ENCODE measurements at places on chromosomes 4 and X.

GRCh38 chr4:145784036-145784435 lies 104.1 kb downstream of the C4orf51 start:
- no peak for DNase-seq

GRCh38 chr4:33998291-33998690 lies 2246.0 kb downstream of the ARAP2 start:
- no peak for DNase-seq

DNA sequence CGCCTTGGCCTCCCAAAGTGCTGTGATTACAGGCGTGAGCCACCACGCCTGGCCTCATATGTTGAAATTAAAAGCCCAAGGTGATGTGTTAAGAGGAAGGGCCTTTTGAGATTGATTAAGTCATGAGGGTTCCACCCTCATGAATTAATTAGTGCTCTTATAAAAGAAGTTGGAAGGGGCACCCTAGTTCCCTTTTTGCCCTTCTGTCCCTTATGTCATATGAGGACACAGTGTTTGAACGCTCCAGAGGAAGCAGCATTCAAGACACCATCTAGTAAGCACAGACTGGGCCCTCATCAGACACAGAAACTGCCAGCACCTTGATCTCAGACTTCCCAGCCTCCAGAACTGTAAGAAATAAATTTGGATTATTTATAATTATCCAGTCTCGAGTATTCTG lies 5.1 kb upstream of the APLN start:
- no peak for DNase-seq

- no peak for DNase-seq
Measured at GRCh38 chrX:133307637-133308498, 89.7 kb upstream of the TFDP3 start.

DNA sequence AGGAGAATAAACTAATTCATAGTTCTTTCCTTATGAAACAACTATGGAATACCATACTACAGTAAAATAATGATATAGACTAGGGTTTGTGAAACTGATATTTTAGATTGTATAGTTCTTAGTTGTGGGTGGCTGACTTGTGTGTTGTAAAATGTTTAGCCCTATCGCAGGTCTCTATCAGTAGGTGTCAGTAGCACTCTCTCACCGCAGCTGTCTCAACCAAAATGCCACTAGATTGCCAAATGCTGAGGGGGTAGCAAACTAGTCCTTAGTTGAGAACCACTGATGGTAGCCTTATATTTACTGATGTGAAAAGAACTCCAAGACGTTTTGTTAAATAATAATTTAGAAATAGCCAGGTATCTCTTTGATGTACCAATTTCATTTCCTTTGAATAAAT lies 48.1 kb downstream of the RHOXF2B start:
- no peak for DNase-seq

- DNase-seq = no peak
Measured at GRCh38 chr4:176668324-176668723, 124.4 kb downstream of the VEGFC start.

DNA sequence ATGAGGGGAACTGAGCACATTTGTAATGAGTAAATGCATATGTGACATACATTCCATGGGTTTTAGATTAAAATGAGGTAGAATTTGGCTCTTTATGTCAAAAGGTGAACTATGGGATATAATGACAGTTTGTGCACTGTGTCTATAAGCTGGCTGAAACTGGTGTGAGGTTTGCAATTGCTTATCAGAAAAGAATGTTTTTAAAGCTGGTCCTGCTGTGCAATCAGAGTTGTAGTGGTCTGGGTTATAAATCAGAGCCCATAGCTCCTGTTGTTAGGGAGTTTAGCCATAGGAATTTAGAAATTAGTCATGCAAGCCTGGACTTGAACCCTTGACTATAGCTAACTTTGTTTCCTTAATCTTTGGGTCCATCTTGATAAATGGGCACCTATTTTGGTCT lies 23.1 kb upstream of the GATB start:
- no peak for DNase-seq

- DNase-seq = no peak
Measured at GRCh38 chrX:49999087-49999486, 76.7 kb downstream of the CLCN5 start.

DNA sequence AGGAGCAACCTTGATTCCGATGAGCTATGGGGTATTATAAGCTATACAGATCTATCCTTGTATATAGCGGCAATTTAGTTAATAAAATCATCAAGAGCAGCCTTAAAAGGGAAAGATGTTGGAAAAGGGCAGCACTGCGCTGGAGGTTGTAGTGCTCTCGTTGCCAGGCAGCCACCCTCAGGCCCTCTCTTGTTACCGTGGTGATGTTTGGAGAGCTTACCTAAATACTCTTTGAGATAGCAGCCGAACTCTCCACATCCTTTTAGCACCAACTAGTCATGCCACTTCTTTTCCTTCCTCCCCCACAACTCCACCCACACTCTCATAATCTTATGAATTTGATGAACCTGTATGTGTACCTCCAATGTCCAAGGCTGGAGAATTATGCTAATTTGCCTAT lies 3.8 kb upstream of the RADX start:
- no peak for DNase-seq

- DNase-seq = no peak
Measured at GRCh38 chr4:146158036-146158745, 17.3 kb upstream of the LSM6 start.

- no peak for DNase-seq
Measured at GRCh38 chrX:3712870-3713224, 602 bp downstream of the PRKX start.

DNA sequence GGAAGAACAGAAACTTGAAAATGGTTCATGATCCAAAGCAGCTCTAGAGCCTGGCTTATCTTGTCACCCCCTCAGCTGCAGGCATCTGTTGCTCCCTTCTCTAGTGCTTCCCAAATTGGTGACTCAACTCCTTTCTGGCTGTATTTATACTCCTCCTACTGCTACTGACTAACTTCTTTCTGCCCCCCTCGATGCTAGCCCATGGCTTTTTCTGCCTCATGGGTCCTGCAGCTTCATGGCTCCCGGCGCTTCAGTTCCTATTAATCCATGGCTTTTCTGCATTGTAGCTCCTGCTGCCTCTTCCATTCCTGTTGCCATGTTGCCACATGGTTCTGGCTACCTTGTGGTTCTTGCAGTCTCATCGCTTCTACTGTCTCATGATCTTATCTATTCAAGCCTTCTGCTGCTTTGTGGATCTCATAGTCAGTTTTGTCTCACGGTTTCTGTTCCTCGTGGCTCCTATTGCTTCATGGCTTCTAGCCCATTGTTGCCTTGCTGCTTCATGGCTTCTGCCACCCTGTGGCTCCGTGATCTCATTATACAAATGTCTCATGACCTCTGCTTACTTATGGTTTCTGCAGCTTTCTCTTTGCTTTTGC lies 48.1 kb downstream of the SMC1A start:
- DNase-seq = no peak

GRCh38 chr4:76301068-76301774 lies 5.3 kb upstream of the STBD1 start:
- no peak for DNase-seq

- no peak for DNase-seq
Measured at GRCh38 chr4:127505203-127505602, 127.6 kb upstream of the INTU start.

- DNase-seq = no peak
Measured at GRCh38 chr4:168119890-168120289, 27.6 kb downstream of the ANXA10 start.

DNA sequence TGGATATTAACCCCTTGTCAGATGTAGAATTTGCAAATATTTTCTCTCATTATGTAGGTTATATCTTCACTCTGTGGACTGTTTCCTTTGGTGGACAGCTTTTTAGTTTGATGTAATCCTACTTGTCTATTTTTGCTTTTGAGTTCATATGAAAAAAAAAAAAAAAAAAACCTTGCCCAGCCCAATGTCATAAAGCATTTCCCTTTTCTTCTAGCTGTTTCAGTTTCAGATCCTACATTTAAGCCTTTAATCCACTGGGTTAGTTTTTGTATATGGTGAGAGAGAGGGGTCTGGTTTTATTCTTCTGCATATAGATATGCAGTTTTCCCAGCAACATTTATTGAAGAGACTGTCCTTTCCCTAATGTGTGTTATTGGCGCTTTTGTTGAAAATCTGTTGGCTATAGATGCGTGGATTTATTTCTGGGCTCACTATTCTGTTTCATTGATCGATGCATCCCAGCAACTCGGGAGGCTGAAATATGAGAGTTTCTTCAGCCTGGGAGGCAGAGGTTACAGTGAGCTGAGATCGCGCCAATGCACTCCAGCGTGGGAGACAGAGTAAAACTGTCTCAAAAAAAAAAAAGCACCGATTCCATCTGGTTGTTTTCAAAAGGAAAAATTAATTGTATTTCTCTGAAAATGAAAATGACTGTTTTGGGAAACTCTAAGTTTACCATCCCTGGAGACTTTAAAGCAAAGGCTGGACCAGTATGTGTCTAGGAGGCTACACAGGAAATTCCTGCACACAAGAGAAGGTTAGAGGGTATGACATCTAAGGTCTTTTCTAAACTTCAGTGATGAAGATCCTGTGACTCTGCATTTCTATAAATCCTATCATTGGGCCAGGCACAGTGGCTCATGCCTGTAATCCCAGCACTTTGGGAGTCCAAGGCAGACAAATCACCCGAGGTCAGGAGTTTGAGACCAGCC lies 35.6 kb downstream of the STEEP1 start:
- DNase-seq = no peak
